ENCODE measurements at places on chromosomes 3 and 15. TPM values are rescaled to one million over a fixed set of nuclear protein-coding genes. Genes with fewer than 3 reads are reported as not detected.

DNAH12 gene
- total RNA-seq, result not detected

CPA3 gene
- total RNA-seq, result not detected

HIGD1A gene
- total RNA-seq, result 116 TPM

SLC2A2 gene
- 0.03 TPM for total RNA-seq

GOLGA6L7 gene
- not detected for total RNA-seq

TXNRD3 gene
- 15.9 TPM for total RNA-seq

GDPGP1 gene
- total RNA-seq, result 0.86 TPM

ARHGAP31 gene
- 5.0 TPM for total RNA-seq

FBLN2 gene
- total RNA-seq, result 59.9 TPM

GRAMD2A gene
- not detected for total RNA-seq

LMAN1L gene
- total RNA-seq, result not detected

HRG gene
- total RNA-seq, result not detected

C3orf20 gene
- total RNA-seq, result 0.03 TPM

SLC9C1 gene
- total RNA-seq, result not detected

TRIM71 gene
- not detected for total RNA-seq

DZIP1L gene
- 14.9 TPM for total RNA-seq

TMEM207 gene
- not detected for total RNA-seq

TMEM108 gene
- 0.79 TPM for total RNA-seq

BFSP2 gene
- total RNA-seq, result not detected

MAGI1 gene
- total RNA-seq, result 3.7 TPM
